ENCODE measurements at places on chromosomes 4 and X.

DNA sequence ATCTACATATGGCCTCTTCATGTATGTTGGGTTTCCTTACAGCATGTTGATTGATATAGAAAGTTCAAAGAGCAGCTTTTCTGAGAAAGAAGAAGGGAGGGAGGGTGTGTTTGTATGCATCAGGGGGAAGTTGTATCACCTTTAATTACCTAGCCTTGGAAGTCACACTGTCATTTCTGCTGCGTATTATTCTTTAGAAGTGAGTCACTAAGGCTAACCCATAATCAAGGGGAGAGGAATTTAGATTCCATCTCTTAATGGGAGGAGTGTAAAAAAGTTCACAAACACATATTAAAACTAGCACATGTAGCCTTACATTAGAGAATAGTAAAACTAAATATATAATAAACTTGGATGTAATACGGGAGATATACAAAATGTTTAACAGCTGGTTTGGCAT is 86.5 kb upstream of the CBLL2 start:
- no peak for DNase-seq

DNA sequence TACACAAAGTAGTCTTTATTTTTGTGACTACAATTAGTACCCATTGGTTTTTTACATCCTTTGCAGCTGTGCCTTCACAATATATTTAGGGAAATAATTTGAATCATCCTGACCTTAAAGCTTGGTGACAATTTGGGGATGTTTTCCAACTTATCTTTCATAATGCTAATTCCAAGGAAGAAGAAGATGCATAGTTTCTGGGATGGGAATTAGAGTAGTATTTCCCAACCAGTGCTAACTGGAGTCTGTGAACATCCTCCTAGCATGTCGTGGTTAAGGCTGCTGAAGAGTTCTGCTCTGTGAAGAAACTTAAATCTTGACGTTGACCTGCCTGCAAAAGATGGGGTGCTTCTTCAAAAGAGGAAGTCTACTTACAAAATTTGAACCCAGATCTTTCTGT is 173.5 kb downstream of the ANK2 start:
- no peak for DNase-seq

DNA sequence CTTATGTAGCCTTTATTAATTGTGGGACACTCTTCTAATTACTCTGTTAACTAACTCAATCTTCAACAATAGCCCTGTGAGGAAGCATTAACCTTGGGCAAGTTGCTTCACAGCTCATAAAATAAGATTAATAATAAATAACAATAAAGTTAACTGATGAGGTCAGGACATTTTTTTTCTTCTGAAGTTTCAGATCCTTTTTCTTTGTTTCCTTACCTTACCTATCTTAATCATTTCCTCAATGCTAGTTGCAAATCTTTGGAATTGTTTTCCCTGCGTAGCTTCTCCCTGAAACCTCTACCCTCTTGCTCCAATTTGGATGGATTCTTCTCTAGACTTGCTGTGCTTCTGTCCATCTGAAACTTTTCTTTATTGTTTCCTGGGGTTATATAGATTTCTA is 17.5 kb upstream of the PLAC8 start:
- DNase-seq, result no peak

GRCh38 chrX:10156199-10157031 is at the start of gene CLCN4:
TSS of gene CLCN4 (plus strand) at chrX:10156975. CDS start at chrX:10185033, 28,058 bp downstream.
- DNase-seq, result peak; percentile 48

DNA sequence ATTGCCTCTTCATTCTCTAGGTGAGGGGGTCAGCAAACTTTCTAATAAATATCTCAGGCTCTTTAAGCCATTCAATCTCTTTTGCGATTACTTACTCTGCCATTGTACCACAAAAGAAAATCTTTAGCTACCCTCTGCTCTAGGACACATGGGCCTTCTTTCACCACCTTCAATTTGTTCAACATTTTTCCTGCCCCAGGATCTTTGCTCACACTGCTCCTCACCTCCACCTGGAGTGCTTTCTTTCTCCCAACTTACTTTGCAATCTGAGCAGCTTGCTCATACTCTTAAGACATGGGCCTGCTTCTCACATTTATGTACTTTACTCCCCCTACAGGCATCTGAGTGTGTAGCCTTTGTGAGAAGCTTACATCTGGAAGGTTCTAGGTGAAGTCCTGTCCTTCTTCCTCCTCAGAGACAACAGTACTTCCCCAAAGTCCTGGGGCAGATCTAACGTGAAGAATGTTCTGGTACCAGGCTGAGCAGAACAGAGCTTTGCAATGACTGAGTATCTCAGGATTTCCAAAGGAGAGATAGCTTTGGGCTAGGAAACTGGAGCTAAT is 55.0 kb upstream of the PRDM5 start:
- no peak for DNase-seq

GRCh38 chr4:159023741-159024140 is 79.1 kb upstream of the RAPGEF2 start:
- no peak for DNase-seq

DNA sequence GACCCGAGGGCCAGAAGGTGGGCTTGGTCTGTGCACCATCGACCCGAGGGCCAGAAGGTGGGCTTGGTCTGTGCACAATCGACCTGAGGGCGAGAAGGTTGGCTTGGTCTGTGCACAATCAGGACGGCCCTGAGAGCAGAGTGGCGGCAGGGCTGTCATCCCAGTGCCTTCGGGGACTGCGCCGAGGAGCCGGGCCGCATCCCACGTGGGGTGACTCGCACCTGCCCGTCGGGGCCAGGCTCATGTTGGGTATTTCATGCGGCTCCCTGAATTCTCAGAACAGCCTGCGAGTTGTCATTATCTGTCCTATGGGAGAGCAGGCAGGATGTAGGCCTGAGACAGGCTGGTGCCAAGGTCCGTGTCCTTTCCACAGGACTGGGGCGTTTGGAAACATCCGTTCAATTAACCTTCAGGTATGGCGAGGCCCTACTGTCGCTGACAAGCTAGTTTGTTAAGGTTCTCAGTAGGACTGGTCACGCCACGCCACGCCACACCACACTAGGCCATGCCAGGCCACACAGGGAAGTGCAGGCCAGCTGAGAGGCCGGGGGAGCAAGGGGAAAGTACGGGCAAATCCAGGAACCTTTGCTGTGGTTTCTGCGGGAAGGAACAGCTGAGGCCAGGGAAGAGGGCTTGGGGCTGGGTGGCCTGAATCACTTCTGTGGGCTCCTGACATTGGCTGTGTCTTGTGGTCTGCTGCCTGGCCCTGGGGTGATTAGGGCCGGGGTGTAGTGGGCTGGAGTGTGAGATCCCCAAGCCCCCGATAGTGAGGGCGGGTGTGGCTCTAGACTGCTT is 182.9 kb downstream of the AFAP1 start:
- no peak for DNase-seq

DNA sequence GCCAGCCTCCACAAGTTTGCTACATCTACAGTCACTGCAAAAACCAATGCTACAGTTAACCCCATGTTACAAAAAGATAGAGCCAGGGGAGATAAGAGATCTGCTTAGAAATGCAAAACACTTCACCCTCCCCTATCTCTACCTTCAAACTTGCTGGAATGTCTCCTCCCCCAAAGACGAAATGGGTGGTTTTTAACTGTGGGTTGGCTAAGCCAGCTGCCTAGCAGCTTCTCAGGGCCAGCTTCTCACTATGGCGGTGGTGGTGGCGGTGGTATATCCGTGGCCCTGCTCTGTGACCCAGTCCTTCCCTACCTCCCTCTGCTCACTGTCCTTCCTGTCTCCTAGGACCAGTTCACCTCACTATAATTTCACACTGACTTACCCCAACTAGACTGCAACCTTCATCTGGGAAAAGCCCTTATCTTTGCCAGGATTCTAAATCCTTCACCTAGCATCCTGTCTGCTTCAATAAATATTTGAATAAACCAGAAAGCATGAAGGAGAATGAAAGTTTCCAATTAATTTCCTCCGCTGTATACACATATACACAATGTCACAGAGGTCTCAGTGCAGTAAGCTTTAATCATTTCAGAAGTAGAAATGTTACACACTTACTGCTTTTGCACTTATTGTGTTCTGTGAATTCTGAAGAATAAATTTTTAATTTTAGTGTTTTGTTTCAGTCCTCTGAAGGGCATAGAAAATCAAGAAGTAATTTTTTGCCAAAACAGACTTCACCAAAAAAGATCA is 46.3 kb downstream of the SH3KBP1 start:
- no peak for DNase-seq

DNA sequence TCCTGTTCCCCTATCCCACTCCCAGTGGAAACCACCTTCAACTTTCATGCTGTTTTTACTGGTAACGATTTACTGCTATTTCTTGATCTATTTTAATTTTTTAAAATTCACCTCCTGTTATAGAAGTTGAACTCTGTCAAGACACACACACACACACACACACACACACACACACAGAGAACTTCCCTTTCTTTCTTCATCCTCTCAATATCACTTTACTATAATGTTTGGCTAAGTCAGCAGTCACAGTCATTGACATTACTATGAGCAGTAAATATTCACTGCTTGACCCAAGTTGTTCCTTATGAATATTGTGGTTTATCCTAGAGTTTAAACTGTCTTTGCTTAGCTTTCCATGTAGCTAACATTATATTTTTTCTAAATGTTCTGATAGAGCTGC is 24.0 kb upstream of the SGMS2 start:
- DNase-seq, result no peak

DNA sequence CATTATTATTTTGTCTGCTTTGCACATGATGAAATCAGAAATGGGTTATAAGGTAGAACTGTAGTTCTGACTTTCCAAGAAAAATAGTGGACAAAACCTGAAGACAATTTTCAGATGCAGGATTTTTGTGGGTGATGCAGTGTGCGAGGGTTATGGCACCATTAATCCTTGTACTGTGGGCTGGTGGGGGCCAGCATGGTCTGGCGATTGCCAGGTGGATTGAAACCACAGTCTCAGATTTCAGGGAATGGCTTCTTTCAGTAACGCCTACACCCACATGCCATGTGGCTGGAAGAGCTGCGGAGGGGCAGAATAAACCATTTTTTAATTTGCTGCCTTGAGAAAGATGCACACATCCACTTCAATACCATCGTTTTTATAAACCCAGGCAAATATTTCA is 150.5 kb downstream of the ARSF start:
- no peak for DNase-seq

DNA sequence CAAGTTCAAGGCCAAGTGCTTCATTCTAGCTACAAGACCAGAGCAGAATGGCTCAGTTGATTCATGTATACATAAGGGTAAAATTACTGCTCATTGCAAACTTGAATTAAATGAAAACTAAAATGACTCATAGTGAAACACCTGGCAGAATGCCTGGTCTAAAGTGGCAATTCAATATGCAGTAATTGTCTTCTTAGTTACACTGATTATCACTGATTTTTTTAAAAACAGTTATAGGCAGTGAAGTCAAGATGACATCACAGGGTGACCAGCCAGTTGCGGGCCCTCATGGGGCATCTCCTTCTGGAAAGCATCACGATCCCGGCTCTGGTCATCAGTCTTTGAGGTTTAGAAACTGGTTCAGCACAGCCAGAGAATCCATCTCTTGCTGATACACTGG is 154.2 kb downstream of the RAB28 start:
- DNase-seq, result no peak

- DNase-seq, result no peak
These were observed 352.0 kb upstream of the GALNTL6 start for GRCh38 chr4:171461191-171461590.

GRCh38 chrX:40043895-40044294 is 53.9 kb downstream of the BCOR start:
- no peak for DNase-seq

DNA sequence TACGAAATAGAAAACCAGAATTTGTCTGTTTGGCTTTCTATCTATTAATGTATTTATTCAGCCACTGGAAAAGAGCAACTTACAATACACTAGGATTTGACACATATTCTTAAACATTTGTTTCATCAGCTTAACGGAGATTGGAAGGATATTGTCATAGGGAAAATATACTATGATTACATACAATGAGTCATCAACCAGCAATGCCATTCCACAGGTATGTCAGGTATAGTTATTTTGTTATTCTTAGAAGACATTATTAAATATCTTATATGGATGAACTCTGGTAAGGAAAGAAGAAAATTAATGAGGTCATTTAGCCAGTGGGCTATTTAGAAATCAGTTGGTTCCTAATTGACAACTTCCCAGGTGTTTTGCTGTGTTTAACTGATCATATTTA is 926.6 kb downstream of the STIM2 start:
- no peak for DNase-seq

DNA sequence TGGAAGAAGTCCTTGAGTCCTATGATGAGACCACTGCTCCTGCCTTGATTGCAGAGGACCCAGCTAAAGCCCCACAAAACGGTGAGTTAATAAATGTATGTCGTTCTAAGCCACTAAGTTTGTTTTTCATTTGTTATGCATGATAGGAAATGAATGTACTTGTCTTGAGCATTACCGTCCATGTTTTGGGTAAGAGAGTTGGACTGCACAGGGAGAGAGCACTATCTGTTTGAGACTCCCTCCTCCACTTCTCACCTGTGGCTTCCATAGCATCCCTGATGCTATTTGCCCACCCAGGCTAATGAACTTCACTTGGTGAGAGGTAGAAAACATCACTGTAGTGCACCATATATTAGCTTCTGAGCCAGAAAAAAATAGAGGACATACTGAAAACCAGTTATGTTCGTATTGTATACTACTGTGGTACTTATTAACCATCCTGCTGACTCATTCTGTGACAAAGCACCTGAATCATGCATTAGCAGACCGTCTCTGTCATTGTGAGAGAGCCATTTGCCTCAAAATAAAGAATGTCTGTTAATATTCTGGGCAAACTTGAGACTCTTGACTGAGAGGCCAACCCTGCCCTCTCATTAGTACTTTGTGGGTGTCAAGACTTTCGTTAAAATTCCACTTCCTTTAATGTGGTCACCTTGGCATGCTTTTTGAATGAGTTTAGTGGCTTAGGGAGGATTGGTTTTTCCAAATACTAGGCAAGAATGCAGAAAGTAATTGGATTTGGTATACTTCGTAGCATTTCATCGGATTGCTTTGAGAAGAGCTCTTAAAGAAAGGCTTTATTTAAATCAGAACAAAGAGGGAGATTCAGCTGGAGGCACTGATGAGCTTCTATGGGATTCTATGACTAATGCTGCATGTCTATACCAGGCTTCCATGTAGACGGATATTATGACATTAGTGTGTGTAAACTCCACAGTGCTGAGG is 99.3 kb upstream of the GRPR start:
- DNase-seq, result no peak

- DNase-seq, result no peak
These were observed 203.3 kb downstream of the NWD2 start for GRCh38 chr4:37447886-37448285.

DNA sequence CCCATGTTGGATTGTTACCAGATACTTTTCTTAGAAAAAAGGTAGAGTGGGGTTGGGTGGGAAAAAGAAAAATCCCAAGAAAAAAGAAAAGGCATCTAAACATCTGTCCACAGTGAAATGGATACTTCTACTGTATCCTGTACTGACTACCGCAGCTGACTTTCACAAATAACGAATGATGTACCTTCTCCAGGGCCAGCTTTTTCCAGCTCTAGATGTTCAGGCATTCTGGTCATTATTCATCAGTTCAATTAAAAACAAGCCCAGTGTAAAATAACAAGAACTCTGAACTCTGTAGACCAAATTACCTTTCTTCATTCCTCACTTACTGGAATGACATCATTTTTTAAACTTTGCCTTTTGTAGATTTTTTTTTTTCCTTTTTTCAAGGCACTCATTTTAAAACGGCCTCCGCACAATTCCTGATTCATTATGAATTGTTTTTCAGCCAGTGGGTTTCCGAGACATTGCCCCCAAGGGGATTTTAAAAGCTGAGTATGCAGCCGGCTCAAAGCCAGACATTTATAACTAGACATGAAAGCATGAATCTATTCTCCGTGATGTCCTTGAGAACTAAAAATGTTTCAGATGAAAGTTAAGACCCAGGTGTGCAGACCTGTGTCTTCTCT is 113.5 kb downstream of the PRKX start:
- no peak for DNase-seq

- no peak for DNase-seq
These were observed 78.7 kb downstream of the ALG13 start for GRCh38 chrX:111759686-111760085.
